ENCODE measurements at places on chromosomes 11 and 22.

GRCh38 chr11:114109206-114110090, 49.9 kb downstream of the ZBTB16 start:
- DNase-seq = no peak

GRCh38 chr11:127340438-127340837, 339.9 kb upstream of the KIRREL3 start:
- DNase-seq = no peak

- DNase-seq = peak; percentile 57
Measured at GRCh38 chr22:17773606-17774205, 563 bp downstream of the BID start.

DNA sequence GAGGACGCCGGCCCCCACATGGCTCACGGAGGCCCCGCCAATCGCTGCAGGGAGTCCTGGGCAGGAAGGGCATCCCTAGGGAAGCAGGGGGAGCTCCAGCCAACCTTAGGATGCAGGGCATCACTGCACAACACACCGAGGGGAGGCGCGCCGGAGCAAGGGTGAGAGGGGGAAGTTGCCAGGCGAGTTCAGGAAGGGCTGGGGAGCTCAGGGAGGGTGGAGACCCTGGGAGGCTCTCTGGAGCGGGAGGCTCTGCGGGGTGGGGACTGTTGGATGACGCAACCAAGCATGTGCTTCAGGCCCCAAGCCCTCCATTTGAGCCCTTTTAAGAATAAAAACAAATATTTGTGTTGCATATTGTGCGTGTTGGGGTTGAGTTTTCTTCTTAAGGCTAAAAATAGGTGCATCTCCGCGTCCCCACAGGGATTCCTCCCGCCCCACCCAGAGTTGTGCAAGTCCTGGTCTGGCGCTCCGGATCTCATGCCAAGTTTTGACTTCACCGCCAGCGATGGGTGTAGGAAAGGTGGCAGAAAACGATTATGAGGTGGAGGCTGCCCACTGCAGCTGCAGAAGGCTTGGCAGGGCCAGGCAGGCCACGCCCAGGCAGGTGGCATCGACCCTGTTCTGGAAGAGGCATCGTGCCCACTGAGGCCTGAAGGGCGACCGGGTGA, 65.2 kb downstream of the WNT7B start:
- no peak for DNase-seq

GRCh38 chr11:88307749-88308425, 29.6 kb downstream of the CTSC start:
- DNase-seq = no peak

GRCh38 chr22:37222440-37222971, 10.2 kb upstream of the SSTR3 start:
- DNase-seq = no peak

- DNase-seq = no peak
Measured at GRCh38 chr22:40332319-40332781, 13.9 kb upstream of the ADSL start.

- DNase-seq = no peak
Measured at GRCh38 chr22:26316732-26317285, 112.3 kb upstream of the ASPHD2 start.

- no peak for DNase-seq
Measured at GRCh38 chr11:100789500-100789899, 102.4 kb downstream of the ARHGAP42 start.

DNA sequence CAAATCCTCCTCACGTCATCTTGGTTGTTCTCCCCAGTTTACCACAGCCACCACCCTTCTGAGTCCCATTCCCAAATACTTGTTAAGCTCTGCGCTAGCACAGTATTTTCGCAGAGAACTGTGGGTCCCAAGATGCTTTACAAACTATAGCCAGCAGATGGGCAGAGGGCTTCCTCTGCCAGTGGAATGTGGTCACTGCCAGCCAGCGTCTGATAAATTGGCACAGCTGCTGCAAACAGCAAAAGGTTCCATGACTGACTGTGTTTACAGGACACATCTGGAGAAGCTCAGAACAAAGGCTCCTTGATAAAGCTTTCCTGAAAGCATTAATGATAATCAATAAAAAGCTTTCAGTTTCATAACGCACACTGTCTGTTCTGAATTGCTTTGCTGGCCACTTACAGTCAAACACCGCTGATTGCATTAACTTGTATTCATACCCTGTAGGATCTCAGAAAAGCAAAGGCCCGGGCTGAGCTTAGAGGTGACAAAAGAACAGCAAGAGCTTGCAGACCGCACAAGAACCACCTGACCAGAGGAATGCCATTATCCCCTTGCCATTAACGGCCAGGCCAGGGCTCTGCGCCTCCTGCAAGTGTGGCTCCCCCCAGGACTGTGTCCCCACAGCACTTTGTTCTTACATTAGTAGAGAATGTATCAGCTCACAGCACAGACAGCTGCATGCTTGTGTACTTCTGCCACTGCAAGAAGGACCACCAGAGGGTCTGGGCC, 120.6 kb downstream of the MICAL3 start:
- DNase-seq = no peak

DNA sequence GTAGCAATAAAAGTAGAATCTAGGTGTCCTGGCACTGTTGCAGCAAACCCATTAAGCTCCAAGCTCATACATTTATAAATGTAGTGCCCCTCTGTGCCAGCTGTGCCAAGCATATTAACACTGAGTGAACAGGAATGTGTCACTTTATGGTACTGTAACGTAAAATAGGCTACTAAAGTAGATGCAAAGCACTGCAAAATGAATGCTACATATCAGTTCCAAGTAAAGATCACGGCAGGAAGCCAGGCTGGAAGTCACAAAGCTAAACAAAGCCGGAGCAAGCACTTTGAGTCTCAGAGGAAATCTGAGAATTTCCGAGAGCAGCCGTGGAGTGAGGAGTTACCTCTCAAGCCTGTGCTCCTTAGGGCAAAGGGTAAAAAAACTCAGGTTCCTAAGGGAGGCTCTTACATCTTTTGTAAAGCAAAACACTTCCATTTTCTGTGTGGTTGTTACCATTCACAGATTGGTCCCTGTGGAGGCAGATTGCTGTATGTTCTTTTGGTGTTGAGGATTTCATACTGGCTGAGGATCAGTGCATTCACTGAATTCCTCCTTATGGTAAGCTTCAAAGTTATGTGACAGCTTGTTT, 85.7 kb downstream of the WNT11 start:
- no peak for DNase-seq

DNA sequence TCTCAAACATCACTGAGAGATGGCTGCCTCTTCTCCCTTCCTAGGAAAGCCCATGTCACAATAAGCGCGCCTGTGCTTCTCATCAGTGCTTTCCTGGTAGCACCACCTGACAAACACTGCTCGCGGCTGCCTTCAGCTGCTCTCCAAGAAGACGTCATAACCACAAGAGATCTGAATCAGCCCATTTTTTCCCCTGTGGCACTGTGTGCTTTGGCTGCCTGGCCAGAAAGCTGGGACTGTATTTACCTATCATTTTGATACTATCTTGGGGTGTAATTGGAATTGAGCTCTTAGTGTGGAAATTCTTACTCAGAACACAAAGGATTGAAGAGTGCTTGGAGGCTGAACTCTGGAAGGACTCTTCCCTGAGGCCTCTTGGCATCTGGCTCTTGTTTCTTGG, 50.3 kb upstream of the EHF start:
- DNase-seq = peak; percentile 45

DNA sequence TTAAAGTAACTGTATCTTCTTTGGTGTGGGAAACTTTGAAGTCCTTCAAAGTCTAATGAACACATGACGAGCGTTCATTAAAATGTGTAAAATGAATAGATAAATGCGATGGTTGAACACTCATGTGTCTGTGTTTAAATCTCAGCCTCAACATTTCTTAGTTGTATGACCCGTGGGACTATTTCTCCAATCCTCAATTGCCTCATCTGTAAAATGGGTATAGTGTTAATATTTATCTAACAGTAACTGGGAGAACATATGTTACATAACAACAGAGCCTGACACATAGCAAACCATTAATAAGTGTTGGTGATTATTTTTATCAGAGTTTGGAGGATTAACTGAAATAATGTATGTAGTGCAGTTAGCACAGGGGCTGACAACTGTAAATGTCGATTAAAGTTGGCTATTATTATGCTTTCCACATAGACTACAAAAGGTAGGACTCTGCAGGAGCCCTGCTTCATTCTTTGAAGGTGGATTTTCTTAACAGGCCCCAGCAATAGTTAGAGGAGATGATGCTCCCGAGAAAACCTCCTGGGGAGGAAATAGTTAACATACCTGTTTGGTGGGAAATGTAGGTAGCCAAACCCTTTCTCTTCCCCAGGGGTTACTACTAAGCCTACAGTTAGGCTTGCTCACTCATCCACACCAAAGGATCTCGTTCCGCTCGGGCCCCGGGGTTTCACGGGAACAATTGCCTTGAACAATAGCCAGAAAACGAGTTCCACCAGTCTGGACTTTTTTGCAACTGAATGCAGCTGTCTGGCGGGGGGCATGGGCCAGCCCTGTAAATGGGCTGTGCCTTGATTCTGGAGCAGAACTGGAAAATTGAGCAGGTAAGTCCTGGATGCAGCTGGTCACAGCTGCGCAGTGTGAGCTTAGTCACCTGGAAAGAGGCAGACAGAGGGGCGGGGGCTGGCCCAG, 133.4 kb downstream of the DBX1 start:
- no peak for DNase-seq

GRCh38 chr22:34931026-34931425, 134.9 kb upstream of the ISX start:
- no peak for DNase-seq

GRCh38 chr11:78633516-78634310, 59.0 kb upstream of the NARS2 start:
- no peak for DNase-seq

- no peak for DNase-seq
Measured at GRCh38 chr22:23697031-23697970, 6.5 kb downstream of the RGL4 start.

GRCh38 chr22:45552580-45553350, 50.1 kb downstream of the FBLN1 start:
- DNase-seq = peak; percentile 97

- DNase-seq = no peak
Measured at GRCh38 chr11:34487430-34487829, 26.2 kb downstream of the ELF5 start.

DNA sequence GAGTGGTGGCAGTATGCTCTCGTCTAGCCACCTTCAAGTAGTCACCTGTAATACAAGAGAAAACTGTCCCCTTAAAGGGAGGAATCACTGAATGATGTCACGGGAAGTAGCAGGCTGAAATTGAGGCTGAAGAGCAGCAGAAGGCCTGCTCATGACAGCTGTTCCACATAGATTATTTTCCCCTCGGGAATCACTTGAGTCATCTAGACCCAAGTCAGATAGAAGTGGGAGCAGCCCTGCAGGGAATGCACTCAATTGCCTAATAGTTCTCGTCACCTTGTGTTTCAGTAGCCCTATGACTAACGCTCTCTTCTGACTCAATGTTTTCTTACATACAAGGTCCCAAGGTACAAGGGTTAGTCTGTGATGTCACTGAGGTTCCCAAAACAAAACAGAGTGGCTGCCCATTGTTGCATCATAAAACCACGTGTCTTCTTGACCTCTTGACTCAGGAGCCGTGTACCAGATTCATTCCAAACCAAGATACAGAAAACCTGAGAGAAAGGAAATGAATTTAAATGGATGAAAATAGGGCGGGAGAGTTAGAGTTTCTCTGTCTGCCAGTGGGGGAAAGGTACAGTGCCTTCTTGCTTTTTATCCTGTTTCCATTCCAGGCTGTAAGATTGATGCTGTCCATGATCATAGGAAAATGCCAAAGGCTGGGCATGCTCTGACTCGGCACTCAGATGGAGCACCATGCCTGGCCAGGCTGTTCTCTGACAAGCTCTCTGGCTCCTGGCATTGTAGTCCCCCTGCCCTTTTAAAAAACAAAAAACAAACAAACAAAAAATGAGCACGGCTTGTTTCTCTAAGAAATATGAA, 21.6 kb upstream of the C11orf96 start:
- DNase-seq = peak; percentile 99

DNA sequence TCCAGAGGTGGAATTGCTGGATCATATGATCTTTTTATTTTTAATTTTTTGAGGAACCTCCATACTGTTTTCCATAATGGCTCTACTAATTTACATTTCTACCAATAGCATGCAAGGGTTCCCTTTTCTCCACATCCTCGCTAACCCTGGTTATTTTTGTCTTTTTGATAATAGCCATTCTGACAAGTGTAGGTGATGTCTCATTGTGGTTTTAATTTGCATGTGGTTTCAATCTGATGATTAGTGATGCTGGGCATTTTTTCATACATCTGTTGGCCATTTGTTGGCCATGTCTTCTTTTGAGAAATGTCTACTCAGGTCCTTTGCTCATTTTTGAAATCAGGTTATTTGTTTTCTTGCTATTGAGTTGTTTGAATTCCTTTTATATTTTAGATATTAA, 15.4 kb upstream of the OR4D5 start:
- DNase-seq = no peak

DNA sequence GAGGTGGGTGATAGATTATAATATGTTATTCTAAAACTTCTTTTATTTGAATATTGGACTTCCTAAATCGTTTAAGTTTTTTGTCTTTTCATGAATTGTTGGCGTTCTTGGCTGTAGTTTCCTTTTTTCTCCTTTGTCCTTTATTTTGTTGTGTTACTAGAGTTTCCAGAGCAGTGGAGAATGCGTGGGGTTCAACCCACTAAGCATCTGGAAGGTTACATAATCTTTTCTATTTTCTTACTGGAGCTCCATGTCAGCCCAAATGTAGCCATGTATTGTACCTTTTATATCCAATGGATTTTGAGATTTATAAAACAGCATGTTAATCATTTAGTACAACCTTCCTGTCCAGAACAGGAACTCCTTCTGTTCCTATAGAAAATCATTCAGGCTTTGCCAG, 63.2 kb downstream of the PPP6R3 start:
- no peak for DNase-seq

DNA sequence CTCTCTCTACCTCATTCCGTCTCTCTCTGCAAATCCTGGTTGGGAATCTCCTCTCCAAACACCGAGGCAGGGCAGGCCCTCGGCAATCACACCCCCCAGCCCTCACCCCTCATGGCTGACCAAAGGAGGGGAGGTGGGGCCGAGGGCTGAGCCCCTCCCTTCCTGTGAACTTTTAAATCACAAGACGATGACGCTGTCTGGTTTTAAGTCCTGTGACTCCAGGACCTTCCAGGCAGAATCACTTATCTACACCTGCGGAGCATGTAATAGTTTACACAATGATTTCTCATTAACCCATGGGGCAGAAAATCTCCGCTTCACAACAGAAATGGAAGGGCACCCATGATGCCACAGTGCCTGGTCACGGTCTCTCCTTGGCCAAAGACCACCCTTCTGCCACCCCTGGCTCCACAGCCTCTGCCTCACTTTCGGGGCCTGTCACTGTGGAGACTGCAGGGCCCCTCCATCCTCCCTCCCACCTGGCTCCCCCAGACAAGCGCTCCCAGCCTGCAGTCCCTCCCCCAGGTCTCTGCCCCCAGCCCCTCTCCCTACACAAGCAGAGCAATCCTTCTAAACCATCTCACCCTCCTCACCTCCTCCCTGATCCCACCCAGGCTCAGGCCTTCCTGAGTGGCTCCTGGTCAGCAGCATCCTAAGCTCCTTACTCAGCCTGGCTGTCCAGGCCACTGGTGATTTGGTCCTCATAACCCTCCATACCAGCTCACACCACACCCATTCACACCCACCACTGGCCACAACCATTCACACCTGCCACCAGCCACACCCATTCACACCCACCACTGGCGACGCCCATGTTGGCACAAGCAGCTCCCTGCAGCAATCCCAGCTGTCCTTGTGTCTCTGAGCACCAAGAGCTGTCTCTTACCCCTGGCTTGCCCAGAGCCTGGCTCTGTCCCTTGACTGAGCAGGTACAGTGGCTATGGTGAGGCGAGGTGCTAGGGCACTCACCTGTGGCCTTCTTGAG, 30.7 kb upstream of the ARFGAP3 start:
- DNase-seq = no peak

GRCh38 chr11:62018981-62019664, 51.7 kb upstream of the FTH1 start:
- DNase-seq = no peak

All from EL (cell line).